Activated CD4-positive, alpha-beta T cell treated with anti-CD3 and anti-CD28 coated beads, Interleukin-2, amount 50 U/mL, for 48 hours (primary cell): ENCODE measurements at places on chromosomes 1 and 21.

GRCh38 chr21:20998456-20998789 is 214 bp downstream of the NCAM2 start:
- no peak for DNase-seq

DNA sequence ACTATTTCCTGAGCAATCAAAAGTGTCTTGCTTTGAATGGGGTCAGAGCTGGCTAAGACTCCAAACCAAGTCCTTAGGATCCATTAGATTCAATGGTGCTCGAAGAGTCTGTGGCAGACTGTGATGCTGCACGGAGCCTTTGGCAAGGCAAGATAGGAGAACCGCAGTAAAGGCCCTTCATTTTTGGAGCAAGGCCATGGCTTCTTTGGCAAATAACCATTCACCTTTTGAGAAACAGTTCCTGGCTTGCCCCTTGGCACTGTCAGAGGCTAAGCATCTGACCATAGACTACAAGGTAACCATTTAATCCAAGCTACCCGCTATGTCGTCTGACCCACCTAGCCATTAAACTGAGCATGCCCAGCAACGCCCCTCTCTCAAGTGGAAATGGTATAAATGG is 45.2 kb downstream of the EDN2 start:
- DNase-seq = no peak

GRCh38 chr1:56877973-56878372 is 23.4 kb downstream of the C8A start:
- DNase-seq = no peak

- no peak for DNase-seq
Measured at GRCh38 chr1:152886085-152886484, 8.0 kb downstream of the SMCP start.

GRCh38 chr1:223136086-223136485 is 7.0 kb downstream of the TLR5 start:
- DNase-seq = no peak

DNA sequence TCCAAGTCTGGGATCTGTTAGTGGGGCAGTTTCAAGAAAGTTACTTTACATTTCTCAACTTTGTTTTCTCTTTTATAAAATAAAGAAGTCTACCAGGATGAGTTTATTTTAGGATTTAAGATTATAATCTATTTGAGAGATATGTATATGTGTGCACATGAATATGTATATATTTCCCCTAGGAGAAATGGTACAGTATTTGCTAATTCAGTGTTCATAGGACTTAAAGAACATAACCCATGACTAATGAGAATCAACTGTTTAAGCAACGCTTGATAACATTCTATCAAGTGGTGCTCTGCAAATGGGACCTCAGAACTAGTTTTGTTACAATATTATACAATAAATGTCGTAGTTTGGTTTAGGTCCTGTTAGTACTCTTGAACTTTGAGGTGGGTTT is 7.0 kb downstream of the BCAS2 start:
- no peak for DNase-seq

GRCh38 chr1:150810958-150811659 is 3.0 kb upstream of the CTSK start:
- no peak for DNase-seq

DNA sequence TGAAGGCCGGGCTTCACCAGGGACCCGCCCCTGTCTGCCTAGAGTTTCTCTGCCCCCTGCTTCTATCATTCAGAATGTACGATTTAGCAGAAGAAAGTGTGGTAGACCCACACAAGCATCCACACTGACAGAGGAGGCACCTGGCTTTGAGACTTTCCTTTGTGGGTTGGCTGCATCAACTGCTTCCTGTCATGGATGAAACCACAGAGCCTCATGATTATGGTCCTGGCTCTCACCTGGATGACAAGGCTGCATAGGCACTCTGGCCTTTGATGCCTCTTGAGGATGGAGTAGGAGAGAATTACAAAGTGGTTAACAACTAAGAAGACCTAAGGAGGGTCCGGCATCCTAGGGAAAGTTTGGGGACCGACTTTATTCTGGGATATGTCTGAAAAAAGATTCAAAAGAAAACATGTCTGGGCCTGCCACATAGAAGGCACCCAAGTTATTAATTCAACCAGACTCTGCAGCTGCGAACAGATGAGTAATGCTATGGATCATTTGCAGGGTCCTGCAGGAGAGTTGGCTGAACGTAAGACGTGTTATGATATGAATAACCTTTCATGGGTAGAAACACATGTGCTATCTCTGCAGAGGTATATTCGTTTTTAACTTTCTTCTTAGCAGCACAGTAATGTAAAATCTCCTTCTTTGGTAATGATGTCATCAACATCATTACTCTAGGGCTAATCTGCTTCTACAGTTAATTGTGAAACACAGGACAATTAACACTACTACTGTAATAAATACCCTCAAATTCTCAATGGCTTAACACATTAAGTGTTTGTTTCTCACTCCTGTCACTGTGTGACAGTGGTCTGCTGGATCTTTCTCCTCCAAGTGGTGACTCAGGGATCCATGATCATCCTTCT is 136.2 kb downstream of the SLC35F3 start:
- DNase-seq = no peak

GRCh38 chr1:223183268-223183862 is 40.3 kb upstream of the TLR5 start:
- no peak for DNase-seq

GRCh38 chr1:107549152-107549810 is 408.4 kb downstream of the NTNG1 start:
- no peak for DNase-seq

DNA sequence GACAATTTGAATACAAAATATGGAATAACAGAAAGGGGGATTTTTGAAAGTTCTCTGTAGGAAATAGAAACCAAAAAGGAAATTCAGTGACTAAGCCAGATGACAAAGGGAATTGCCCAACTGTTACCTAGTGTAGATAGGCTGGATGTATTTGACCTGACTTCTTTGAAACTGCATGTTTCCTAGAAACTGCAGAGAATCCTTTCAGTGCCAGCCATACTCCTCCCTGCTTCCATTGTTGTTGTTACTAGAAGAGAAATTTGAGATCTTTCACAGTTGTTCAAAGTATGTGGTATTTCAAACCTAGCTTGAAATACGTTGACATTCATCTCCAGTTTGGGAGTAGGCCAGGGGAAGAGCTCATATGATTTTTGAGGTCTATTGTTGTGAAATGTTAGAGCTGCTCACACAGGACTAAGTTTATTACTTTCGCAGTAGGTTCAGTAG is 1.8 kb upstream of the GBP5 start:
- DNase-seq = no peak

- DNase-seq = no peak
Measured at GRCh38 chr1:94648225-94649007, 106.9 kb upstream of the F3 start.

- no peak for DNase-seq
Measured at GRCh38 chr1:22728751-22729399, 18.2 kb downstream of the EPHB2 start.

DNA sequence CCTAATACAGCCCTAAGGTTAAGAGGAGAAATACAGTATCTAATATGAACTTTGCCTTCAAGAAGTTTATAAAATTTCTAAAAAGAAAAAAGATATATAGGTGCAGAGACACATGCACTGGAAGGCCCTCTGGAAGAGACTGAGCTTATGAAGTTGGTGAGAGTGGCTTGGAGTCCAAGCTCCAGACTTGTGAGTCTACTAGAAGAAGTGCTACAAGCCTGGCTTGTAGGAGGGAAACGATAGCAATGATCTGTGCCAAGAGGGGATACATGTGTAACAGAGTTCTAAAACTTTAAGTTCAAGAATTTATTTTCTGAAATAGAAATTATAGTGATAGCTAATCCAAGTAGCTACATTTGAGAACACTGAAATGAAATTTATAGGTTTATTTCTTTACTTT is 213.0 kb downstream of the PATJ start:
- no peak for DNase-seq

- DNase-seq = no peak
Measured at GRCh38 chr1:39980555-39981313, 25.8 kb downstream of the MFSD2A start.

GRCh38 chr21:39111931-39112550 is 71.2 kb downstream of the PSMG1 start:
- no peak for DNase-seq

DNA sequence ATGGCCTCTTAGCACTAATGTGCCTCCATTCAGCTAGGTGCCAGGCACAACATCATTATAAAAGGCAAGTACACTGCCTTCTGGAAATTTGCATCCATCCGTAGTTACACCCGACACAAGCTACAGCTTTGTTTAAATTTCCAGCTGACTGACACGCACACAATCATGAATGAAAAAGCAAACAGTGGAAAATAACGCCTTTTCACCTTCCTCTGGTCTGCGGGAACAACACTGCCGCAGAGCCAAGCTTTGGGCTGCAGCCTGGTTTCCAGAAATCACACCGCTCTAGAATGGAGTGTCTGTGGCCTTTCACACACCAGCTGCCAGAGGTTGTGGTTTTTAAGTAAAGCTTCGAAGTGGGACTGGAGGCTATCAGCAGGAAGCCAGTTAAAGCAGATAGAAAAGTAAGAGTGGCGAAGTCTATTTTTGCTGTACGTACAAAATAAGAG is 142.8 kb upstream of the COA6 start:
- peak; percentile 15 for DNase-seq

GRCh38 chr1:2277741-2278488 is 49.8 kb downstream of the SKI start:
- DNase-seq = no peak

- no peak for DNase-seq
Measured at GRCh38 chr1:87673309-87673708, 344.6 kb downstream of the LMO4 start.

- no peak for DNase-seq
Measured at GRCh38 chr1:86687595-86687994, 16.8 kb upstream of the SH3GLB1 start.

DNA sequence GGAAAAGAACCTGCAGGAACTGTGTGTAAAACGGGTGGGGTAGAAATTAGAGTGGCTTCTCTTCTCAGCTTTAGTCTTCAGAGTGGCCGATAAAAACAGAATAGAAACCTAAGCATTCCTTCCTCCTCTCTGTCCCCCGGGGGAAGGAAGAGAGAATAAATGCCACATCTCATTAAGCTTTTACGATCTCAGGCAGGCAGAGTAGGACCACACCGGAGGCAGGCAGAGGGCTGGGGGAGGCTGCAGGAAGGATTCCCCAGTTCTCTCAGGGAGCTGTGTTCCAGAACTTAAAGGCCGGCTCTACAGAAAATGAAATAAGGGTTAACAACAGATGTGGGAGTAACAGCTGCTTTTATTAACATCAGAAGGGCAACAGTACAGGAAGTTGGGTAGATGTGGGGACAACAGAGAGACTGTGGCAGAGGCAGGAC is 24.5 kb upstream of the MEF2D start:
- no peak for DNase-seq

DNA sequence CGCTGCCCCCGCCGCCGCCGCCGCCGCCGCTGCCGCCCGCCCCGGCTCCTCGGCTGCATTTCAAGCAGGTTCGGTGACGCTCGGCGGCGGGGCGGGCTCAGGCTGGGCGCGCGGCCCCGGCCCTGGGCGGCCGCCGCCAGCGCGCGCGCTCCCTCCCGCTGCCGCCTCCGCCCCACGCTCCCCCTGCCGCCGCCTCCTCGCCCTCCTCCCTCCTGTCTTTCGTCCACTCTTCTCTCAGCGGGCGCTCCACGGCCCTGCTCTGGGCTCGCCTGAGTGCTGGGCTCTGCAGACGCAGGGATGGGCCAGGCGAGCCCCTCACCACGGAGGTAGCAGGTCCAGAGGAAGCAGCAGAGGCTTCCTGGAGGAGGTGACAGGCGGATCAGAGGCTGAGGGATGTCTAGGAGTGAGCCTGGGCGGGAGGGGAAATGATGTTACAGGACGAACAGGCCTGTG is at the start of gene LRP8:
LRP8 (minus strand) TSS at position 62 of the 453 bp plus-strand sequence. CDS start 158 bp downstream, outside the sequence.
- DNase-seq = peak; percentile 84

- DNase-seq = no peak
Measured at GRCh38 chr1:231681006-231681405, 54.4 kb downstream of the DISC1 start.

GRCh38 chr1:223143537-223144248 is 645 bp upstream of the TLR5 start:
- DNase-seq = peak; percentile 31

DNA sequence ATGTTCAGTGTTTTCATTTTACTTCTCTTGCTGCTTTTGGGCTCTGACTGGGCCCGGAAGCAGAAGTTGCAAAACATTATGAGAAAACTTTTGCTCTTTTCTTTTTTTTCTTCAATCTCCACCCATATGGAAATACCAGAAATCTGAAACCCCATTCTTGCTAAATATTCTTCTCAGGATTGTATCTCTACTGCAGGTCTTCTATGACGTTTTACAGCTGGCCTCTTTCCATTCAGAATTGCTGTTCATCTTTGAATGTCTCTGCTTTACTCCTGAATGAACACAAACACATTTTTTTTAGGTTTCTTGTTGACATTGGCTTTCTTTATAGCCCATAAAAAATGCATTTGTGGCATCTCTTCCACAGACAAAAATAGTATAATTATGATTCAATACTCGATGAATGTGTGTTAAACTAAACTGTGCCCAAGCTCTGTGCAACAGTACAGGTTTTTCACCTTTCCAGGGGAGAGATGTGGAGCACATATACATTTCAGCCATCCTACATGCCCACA is 18.8 kb downstream of the PTPRC start:
- DNase-seq = no peak

GRCh38 chr1:169196161-169196560 is 89.7 kb downstream of the ATP1B1 start:
- no peak for DNase-seq

DNA sequence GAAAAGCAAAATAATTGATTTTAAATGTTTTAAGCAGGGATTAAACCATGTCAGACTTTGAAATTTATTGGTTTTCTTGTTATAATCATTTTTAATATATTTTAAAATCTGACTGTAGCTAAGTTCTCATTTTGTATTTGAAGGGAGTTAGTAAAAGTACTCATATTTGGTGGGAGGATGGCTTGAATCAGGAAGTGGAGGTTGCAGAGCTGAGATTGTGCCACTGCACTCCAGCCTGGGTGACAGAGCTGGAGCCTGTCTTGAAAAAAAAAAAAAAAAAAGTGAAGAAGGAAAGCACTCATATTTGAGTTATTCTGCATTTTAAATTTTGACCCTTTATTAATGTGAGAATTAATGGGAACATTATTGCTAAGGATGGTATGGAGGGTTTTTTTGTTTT is 106.0 kb downstream of the RABGAP1L start:
- no peak for DNase-seq

GRCh38 chr1:202745323-202745888 is 35.2 kb upstream of the SYT2 start:
- no peak for DNase-seq

DNA sequence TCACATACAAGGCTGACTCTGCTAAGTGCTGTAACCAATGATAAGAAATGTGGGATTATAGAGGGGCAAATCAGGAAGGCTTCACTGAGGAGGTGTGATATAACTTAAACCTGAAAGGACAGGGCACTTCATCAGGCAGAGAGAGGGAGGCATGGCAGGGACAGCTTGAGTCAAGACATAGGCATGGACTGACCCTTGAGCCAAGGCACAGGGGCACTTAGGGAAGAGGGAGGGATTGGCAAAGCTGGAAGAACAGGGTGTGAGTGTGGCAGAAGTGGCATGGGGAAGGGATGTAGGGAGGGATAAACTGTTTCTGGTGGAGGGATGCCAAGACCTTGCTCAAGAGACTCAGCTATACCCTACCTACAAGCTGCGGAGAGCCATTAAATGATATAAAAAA is 81.3 kb downstream of the PLXNA2 start:
- DNase-seq = no peak

- no peak for DNase-seq
Measured at GRCh38 chr1:78543941-78544643, 53.3 kb downstream of the PTGFR start.

GRCh38 chr1:238621405-238621804 is 730.7 kb upstream of the ZP4 start:
- no peak for DNase-seq
